C1 segment of cervical spinal cord (tissue), 14 donors: ENCODE measurements at places on chromosomes 13 and 19.

DNA sequence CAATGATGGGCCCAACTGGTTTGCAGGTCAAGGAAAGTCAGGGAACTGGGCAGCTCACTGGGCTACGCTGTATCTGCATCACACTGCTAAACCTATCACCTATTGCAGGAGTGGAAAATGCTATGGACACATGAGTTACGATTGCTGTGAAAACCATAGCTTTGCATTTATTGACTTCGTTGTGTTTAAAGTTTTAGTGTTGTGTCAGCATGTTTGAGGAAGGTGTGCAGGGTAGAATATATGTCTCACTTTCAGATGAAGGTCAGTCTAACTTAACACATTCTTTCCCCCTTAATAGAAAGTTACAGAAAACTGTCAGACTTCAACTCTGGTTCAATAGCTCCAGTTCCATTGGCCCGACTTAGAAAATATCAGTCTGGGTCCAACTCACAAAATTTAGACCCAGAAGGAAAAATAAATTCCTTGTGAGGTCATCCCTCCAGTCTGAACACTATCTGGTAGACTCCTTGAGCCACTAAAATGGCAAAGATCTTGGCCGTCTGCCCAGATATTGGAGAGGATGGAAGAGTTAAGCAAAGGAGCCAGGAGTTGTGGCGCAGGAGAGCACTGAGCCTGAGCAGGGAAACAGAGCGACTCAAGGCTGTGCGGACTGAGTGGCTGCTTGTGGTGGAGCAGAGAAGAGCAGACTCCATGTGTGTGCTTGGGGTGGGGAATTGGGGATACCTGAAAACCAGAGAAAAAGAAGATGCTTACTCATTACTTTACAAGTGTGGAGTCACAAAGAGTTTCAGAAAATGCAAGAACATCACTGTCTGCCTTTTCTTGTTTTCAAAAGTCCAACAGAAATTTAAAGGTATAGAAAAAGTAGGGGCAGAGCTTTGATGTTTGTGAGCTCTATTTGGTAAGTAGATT is 518.5 kb downstream of the FGF9 start:
- no peak for DNase-seq

GRCh38 chr13:90414691-90415596 is 932.5 kb upstream of the MIR17HG start:
- DNase-seq = no peak

GRCh38 chr19:2982983-2983350 is 5.6 kb downstream of the TLE6 start:
- no peak for DNase-seq

DNA sequence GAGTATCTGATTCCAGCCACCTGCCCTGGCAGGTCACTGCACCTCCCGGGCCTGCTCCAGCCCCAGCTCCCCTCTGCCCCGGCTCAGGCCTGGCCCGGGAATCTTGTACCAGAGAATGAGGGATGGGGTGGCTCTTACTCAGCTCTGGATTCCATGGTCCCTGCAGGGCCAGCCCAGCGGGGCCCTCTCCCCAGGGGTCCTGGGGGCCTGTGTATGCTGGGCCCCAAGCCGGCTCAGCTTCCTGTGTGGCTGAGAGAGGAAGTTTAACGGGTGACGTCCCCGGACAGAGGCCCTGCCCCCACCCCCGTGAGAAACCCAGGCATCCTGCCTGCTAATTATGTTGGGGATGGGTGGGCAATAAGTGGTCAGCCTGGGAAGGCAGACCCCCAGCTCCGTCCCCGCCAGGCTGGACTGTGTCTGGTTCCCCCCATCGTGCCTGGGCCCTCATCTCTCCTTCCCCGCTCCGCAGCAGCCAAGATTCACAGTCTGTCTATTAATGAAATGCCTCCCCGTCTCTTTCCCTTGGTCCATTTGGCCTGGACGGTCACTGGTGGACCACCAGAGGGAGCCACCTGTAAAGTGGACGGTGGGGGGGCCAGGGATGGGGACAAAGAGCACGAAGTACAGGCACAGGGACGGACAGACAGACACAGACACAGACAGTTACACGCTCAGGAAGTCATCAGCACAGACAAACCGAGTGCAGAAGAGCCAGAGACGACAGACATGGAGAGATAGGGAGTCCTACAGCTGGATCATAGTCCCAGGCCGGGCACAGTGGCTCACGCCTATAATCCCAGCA is at the start of gene DENND1C:
DENND1C (minus strand) TSS at position 247 of the 802 bp plus-strand sequence; CDS start at position 155, 92 bp downstream.
- peak; percentile 56 for DNase-seq

DNA sequence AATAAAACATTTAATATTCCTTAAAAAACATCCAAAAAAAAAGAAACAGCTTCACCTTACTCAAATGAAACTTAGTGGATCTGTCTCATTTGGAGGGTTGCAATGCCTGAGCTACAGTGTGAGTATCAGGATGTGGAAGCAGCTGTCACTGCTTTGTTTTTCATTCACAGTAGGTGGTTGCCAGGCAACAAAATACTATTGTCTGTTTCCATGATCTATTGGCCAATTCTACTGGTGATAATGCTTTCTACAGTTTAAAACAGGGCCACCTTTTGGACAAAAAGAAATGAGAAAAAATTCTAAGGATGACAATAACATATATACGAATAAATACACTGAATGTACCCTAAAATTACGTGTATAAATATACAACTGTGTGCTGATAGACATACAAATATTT is 3.0 kb downstream of the ENOX1 start:
- no peak for DNase-seq

- DNase-seq = no peak
Measured at GRCh38 chr13:85728811-85729210, 70.4 kb downstream of the SLITRK6 start.

GRCh38 chr13:27183561-27184147 is 12.0 kb upstream of the USP12 start:
- no peak for DNase-seq

DNA sequence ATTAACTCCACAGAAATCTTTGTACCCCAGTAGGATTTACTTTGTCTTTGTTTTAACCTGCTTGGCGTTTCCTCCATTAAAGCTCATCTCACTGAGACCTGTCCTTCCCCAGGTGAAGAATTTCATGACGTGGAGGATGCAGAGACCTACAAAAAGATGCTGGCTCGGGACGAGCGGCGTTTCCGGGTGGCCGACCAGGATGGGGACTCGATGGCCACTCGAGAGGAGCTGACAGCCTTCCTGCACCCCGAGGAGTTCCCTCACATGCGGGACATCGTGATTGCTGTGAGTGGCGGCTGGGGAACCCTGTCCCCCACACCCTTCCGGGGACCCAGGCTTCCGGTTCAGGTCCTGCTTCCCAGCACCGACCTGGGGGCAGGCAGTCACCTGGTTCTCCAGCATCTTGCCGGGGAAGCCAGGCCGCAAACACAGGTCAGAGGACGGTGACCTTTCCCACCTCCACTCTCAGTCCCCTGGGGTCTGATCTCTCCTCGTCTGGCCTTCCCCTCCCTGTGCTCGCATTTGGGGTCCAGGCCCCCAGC is 9.2 kb downstream of the RCN3 start:
- no peak for DNase-seq

DNA sequence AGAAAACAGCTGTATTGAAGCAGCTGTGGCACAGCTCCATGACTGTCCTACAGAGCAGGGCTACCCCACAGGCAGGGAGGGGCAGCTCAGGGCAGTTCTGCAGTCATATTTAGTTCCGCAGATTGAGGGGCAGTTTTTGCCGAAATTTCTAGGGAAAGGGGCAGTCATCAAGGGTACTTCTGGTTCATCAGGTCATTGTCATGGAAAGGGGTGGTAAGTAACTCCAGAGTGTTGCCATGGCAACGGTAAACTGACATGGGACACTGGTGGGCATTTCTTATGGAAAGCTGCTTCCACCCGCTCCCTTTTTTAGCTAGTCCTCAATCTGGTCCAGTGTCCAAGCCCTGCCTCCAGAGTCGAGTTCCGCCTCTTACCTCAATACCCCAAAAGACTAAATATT is 702.8 kb downstream of the LIG4 start:
- DNase-seq = no peak

- no peak for DNase-seq
Measured at GRCh38 chr13:76864259-76864658, 21.9 kb downstream of the KCTD12 start.

DNA sequence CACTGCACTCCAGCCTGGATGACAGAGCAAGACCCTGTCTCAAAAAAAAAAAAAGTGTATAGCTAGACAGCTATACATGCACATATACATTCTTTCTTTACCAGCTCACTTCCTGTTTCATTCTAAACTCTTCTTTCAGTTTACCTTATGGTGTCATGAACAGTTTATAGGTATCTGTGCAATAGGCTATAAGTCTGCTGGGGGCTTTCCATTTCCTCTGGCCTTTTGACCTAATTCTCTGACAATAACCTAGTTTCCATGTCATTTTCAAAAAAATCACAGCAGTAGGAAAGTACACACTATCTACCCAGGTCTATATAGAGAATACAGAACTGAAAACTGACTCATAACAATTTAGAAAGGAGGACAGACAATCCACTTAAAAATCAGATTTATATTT is 24.4 kb upstream of the URAD start:
- DNase-seq = no peak

DNA sequence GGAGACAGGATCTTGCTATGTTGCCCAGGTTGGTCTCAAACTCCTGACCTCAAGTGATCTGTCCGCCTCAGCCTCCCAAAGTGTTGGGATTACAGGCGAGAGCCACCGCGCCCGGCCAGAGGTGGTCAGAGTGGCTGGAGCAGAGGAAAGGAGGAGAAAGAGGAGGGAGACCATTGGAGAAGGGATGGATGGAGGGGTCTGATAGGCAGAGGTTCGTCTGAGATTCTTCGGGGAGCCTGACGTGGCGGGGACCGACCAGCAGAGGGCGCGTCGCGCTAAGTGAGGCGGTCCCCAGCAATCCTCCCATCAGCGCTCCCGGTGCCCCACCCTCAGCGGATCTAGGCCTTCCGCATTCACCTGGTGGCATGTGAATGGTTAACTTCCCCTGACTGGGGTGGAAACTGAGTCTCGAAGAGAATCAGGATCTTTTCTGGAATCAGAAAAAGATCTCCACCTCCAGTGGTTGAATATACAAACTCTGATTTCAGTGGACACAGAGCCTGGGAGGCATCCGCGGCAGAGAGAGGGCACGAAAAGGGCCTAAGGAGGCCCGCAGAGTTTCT is 8.8 kb downstream of the GTPBP3 start:
- DNase-seq = no peak

GRCh38 chr19:17340302-17340870 is 3.0 kb downstream of the GTPBP3 start:
- no peak for DNase-seq

GRCh38 chr13:103099722-103100293 is 33.6 kb upstream of the SLC10A2 start:
- DNase-seq = no peak

- DNase-seq = peak; percentile 81
Measured at GRCh38 chr19:18112989-18113478, 15.5 kb downstream of the MAST3 start.

GRCh38 chr19:7648265-7649014 is 11.5 kb downstream of the STXBP2 start:
- no peak for DNase-seq

DNA sequence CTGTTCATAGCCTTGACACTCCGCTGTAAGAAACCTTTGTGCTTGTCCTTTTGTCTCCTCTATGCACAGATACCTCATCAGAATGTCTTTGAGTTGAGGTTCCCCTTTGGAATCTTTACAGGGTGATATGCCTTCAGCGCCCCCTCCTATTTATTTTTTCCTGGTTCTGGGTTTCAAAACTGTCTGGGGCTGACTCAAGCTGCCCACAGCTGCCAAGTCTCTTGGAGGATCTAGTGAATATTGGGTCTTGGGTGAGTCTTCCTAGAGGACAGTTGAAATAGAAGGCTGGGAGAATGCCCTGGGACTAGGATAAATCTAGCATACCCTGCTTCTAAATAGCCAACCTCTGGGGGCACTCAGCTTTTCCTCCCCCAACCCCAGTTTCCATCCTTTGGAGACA is 930 bp downstream of the ZNF136 start:
- no peak for DNase-seq

- DNase-seq = no peak
Measured at GRCh38 chr13:62613819-62614218, 1198.2 kb upstream of the PCDH20 start.

DNA sequence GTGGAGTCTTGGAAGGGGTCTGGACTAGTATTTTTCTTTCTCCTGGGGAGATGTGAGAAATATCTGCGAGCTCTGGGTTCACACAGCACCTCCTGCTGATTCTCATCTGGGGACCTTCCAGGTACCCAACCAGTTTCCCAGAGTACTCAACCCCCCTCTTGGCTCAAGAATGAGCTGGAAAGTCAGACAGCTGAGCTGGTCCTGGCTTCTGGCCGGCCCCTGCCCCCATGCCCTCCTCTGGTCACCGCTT is 2.2 kb upstream of the PDE4A start:
- DNase-seq = no peak

- DNase-seq = no peak
Measured at GRCh38 chr13:102361113-102361512, 40.7 kb downstream of the FGF14 start.

DNA sequence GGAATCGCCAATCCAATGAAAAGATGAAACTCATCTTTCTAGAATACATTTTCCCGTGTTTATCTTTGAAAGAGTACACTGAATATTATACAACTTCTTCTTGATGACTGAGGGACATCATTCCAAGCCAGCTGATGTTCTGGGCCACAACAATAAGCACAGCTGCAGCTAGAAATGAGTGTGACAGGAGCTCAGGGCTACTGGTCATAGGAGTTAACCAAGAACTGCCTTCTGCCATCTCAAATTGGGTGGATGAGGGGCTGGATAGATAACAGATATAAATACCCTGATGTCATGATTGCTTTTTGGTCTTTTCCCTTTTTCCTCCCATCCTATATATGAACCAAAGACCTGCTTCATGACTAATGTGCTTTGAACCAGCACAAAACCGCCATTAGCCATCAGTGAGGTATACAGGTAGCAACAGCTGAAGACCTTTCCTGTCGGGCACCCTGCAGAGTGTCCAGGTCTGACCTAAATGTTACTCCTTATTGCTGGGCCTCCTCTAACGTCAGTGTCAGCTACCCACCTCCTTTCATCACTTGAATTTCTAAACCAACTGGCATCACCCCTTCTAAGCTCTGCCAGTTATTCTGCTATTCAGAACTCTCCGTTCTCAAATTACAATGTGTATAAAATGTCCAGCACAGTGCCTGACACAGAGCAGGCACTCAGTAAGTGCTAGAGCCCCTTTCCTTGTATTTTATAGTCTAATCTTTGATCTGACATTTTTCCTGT is 178.2 kb downstream of the ENOX1 start:
- no peak for DNase-seq

GRCh38 chr19:5452594-5453565 is 2.3 kb upstream of the ZNRF4 start:
- DNase-seq = no peak

GRCh38 chr13:20519875-20520274 is 5.8 kb downstream of the CRYL1 start:
- DNase-seq = no peak
